ENCODE measurements at places on chromosomes 16 and 17. TPM values are rescaled to one million over a fixed set of nuclear protein-coding genes. Genes with fewer than 3 reads are reported as not detected.

GRCh38 chr16:15979801-15980200 lies 30.4 kb downstream of the ABCC1 start:
- DNase-seq = no peak

- no peak for DNase-seq
Measured at GRCh38 chr16:56334761-56335160, 90.6 kb downstream of the AMFR start.

GRCh38 chr16:48064971-48065370 lies 90.8 kb downstream of the ABCC12 start:
- DNase-seq = no peak

DNA sequence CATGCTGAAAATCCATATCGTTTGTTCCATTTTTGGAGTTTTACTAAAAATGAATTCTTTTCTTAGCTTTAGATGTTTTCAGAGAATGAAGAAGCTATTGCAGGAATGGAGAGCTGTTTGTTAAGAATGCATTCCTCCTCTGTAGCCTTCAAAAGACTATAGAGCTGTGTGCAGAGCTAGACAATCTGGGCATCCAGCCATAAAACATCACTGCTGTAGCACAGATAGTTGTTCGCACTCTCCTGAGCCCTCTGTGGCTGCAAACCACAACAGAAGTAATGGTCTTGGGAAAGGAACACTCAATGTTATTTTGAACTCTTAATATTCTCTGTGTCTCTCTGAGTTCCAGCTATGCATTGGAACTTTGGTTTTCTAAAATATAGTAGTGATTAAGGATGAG lies 4.9 kb downstream of the TNRC6C start:
- no peak for DNase-seq

Gene SUMO2
- 321 TPM for total RNA-seq

DNA sequence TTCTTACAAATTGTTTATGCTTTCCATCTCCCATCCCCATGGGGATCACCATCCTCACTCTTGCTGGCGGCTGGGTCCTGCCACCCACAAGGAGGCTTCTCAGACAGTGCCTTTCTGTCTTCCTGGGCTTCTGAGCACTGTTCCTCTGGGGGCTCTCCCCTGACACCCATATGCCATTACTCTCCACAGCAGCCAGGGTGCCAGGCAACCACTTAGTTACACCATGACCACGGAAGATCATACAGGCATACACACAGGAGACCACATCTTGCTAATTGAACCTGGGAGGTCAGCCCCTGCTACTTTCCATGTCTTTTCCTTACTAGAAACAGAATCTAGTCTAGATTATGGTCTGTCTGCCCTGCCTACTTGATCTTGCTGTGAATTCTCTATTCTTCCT lies 27.7 kb upstream of the HS3ST2 start:
- no peak for DNase-seq

DNA sequence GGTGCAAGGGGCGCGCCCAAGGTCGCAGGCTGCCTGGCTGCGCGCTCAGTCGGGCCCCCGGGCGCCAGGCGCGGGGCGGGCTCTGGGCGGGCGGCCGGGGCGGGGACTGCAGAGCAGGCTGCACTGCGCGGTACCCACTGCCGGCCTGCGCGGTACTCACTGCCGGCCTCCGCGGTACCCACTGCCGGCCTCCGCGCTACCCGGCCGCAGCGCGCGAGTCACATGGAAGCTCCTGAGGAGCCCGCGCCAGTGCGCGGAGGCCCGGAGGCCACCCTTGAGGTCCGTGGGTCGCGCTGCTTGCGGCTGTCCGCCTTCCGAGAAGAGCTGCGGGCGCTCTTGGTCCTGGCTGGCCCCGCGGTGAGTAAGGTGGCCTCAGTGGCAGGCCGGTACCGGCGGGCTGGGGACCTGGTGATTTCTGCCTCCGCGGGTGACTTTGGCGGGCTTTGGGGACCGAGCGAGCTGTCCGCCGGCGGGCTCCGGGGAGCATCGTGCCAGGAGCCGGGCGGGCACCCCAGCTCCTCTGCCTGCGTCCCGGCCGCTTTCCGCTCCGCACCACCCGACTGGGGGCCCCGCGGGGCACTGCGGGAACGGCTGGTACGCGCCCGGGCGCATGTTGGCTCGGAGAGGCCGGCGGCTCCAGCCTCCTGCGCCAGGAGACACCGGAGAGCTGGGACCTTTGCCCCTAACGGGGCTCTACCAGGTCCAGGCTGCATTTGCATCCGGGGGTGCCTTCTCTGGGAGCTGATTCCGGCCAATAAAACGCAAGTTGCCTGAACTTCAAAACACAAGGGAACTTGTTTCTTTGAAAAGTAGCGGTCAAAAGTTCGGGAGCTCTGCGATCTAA lies at the start of gene SLC47A1:
SLC47A1 (plus strand) TSS at position 137 of the 844 bp plus-strand sequence; CDS start at position 223, 86 bp downstream.
- DNase-seq = peak; percentile 89

DNA sequence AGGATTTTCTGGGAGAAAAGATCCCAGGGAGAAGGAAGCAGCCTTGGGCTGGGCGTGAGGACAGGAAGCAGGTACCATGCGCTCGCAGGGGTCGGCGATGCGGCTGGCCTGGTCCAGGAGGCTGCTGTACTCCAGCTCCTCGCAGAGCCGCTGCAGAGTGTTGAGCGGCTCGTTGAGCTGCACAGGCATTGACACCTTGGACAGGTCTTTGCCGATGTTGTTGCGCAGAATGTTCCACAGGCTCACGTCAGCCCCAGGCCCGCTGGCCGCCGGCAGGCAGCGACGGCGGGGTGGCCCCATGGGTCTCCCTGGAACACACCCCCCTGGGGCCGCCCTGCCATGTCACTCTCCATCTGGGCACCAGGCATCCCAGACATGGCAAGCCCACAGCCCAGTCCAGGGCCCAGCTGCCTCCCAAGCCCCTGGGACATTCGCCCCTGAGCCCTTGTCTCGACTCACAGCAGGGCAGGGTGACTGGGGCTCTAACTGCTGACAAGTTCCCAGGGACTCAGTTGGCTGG lies 8.0 kb downstream of the OSBPL7 start:
- DNase-seq = no peak

Gene C16orf96
- 0.41 TPM for total RNA-seq

Gene ACAP1
- total RNA-seq = 34.5 TPM

- no peak for DNase-seq
Measured at GRCh38 chr17:67151717-67152116, 93.3 kb downstream of the HELZ start.

DNA sequence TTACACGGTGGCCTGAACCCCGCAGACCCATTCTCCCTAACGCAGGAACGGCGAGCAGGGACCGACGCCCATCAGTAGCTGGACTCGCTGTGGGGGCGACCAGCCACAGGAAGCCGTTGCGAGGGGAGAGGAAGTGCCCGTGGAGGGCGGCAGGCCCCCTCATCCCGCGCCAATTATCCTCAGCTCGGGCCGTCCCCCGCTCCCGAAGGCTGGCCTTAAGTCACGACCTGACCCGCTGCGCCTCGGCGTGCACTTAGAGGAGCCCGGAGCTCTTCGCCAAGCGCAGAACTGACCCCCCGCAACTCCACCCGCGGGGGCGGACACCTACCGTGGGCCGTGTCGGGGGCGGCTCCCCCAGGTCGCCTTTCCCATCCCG lies 401 bp downstream of the ARL16 start:
- DNase-seq = no peak

DNA sequence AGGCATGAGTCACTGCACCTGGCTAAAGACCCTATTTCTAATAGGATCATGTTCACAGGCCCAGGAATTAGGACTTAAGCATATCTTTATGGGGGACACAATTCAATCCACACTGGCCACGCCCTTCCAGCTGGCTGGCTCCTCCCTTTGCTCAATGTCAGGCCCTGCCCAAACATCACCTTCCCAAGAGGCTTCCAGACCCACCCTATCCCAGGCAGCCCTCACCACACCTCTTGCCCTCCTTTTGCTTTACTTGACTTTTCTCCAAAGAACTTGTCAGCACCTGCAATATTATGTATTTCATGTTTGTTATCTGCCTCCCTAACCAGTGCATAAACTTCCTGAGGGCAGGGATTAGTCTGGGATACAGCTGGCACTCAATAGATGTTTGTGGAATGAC lies 109.6 kb upstream of the CDH5 start:
- DNase-seq = no peak

Gene LRRC46
- total RNA-seq = 0.21 TPM

- DNase-seq = no peak
Measured at GRCh38 chr16:67486805-67487204, 3.5 kb upstream of the AGRP start.

DNA sequence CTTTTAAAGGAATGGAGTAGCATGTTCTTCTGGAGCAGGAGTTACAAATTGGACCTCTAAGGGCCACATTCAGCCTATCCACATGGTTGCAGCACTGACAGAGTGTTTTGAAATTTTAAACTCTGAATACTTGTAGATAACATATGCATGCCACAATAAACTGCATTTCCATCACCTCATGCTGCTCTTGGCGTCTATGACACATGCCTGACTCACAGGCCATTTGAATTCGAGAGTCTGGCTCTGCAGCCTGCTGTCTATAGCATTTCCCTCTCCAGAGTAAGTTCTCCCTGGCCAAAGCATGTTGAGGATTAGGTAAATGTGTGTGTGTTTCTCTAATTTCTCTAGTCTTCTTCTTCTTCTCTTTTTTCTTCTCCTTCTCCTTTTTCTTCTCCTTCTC lies 28.7 kb upstream of the MYOCD start:
- no peak for DNase-seq

DNA sequence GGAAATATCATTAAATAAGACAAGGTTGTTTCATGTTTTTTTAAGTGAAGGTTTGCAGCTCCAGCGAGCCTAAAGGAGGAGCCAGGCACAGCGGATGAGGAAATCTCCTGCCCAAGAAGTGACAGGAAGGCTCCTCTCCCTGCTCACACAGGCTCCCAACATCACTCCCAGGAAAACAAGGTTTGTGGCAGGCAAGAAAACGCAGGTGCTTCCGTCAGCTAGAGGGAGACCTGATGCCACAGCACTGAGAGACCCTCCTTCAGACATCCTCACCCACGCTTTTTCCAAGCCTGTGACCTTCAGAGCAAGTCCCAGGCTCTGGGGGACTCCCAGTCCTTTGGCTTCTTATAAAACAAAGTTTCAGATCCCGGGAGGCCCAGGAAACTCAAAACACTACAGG lies 89.7 kb downstream of the ZNF423 start:
- DNase-seq = peak; percentile 57

DNA sequence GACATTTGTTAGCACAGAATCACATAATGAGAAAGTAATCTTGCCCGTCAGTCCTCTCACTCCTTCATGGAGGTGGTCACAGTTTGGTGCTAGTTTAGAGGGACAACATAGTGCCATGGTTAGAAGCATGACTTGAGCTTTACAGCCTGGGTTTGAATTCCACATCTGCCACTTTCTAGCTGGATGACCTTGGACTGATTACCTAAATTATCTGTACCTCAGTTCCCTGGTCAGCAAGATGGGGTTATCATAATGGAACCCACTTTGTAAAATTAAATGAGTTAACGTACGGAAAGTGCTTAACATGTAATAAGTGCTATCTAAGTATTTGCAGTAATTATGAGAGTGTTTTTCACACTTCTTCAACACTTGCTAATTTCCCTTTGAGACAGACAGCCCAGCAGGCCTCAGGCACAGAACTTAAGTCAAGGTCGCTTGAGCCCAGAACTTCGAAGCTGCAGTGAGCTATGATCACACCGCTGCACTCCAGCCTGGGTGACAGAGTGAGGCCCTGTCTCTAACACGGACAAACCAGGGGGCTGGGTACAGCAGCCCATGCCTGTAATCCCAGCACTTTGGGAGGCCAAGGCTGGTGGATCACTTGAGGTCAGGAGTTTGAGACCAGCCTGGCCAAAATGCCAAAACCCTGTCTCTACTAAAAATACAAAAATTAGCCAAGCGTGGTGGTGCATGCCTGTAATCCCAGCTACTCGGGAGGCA lies 7.1 kb downstream of the VWA3A start:
- DNase-seq = no peak

GRCh38 chr16:79932572-79932971 lies 332.0 kb upstream of the MAF start:
- DNase-seq = no peak

DNA sequence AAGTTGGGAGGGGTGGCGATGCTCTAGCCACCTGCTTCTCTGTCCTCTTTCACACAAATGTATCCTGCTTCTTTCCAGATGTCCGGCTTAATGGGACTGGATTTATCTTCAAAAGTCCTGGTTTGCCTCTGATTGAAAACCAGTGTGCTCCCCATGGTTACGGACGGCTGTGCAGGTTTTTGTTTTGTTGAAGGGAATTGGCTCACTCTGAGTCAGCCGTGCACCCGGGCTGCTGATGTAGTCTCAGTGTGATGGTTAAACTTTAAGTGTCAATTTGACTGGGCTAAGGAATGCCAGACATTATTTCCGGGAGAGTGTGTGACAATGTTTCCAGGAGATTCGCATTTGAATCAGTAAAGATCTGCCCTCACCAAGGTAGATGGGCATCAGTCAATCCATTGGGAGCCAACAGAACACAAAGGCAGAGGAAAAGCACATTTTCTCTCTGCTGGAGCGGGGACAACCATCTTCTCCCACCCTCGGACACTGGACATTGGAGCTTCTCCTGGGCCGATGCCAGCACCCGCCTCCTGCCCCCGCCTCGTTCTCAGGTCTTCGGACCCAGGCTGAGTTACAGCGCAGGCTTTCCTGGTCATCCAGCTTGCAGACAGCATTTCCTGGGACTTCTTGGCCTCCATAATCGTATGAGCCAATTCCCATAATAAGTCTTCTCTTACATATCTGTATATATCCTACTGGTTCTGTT lies 126.9 kb upstream of the TNRC6C start:
- DNase-seq = peak; percentile 19

DNA sequence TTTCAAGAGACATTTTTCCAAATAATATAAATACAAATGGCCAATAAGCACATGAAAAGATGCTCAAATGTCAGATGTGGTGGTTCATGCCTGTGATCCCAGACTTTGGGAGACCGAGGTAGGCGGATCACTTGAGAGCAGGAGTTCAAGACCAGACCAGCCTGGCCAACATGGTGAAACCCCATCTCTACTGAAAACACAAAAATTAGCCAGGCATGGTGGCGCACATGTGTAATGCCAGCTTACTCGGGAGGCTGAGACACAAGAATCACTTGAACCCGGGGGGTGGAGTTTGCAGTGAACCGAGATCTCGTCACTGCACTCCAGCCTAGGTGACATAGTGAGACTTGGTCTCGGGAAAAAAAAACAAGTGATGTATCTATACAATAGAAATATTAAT lies 2.9 kb upstream of the GALK1 start:
- no peak for DNase-seq

DNA sequence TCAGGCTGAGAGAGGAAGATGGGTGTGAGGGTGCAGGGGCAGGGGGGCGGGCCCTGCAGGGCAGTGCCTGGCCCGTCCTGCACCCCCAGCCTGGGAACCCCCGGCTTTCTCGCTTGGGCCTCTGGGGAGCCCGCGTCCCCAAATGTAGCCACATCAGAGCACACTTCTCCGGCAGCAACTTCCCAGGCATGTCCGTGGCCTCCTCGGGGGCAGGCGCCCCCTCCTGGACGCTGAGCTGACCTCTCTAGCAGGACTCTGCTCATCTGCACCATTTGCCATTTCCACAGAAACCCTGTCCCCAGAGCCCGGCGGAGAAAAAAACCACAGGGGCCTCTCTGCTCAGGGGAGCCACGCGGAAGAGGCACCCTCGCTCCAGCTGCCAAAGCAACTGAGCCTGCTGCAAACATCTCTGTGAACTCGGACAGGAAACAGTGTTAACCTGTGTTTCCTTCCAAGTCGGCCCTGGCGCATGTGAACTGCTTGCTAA lies 63.4 kb downstream of the KLHDC4 start:
- peak; percentile 96 for DNase-seq

Data from H7 (cell line).